ENCODE measurements at places on chromosomes 7 and 10.

- peak; percentile 40 for DNase-seq
Measured at GRCh38 chr10:80204677-80205476, 460 bp downstream of the ANXA11 start.

- no peak for DNase-seq
Measured at GRCh38 chr7:117688126-117688525, 185.1 kb downstream of the CTTNBP2 start.

GRCh38 chr10:117550076-117550475, 7.5 kb downstream of the EMX2 start:
- no peak for DNase-seq

- no peak for DNase-seq
Measured at GRCh38 chr7:132871419-132871818, 210.5 kb downstream of the CHCHD3 start.

- no peak for DNase-seq
Measured at GRCh38 chr7:158204453-158204852, 383.2 kb downstream of the PTPRN2 start.

- DNase-seq, result no peak
Measured at GRCh38 chr7:24769014-24769830, 12.0 kb upstream of the GSDME start.

DNA sequence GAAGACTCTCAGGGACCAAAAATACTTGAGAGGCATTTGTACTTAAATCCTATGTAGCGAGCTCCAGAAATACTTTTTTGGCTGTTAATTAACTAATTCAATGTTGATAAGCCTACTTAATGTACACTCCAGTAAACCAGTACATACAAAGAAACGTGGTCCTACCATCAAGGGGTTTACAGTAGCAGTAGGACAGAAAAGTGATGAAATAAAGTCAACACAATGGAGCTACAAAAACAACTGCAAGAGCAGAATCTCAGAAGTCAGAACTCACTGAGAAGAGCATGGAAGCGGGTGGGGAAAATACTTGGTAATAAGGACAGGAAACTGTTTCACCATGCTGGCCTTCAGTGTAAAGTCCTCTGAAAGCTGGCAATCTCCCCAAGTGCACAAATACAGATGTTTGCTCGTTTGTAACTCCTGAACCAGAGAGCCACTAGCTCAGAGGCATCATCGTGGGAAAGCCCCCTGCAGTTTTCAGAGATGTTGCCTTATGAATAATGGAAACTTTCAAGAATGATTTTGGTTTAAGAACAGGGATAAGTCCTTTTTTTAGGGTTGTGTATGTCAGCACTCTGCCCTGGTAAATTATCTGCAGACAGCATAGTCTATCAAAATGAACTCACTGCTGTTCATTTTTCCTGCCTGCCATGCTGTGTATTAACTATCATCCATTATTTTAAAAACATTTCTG, 233.2 kb downstream of the SORCS1 start:
- no peak for DNase-seq

- DNase-seq, result no peak
Measured at GRCh38 chr10:58778966-58779365, 266.3 kb downstream of the BICC1 start.

DNA sequence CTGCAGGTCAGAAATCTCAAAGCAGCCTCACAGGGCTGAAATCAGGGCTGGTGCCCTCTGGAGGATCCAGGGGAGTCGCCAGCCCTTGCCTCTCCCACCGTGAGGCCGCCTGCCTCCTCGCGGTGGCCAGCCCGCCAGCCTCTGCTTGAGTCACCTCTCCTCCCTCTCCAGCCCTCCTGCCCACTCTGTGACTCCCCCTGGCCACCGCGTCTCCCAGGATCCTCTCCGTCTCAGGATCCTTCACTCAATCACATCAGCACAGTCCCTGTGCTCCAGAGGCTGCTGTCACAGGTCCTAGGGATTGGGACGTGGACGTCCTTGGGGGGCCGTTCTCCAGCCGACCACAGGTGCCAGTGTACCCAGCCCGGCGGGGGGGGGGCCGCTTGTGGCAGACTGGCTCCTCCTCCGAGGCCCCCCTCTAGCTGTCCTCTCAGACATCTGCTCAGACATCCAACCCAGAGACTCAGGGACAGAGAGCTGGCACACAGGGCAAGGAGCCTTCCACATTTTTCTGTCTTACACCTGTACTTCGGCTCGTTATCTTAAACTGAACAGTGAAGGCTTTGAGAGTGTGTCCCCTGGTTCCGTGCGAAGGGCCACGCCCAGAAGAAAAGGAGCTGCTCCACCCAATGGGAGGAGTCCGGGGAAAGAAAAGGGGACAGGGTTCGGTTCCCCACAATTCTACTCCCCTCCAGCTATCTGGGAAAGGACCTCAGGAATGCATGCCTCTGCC, 9.4 kb upstream of the PPP2R2D start:
- DNase-seq, result no peak

DNA sequence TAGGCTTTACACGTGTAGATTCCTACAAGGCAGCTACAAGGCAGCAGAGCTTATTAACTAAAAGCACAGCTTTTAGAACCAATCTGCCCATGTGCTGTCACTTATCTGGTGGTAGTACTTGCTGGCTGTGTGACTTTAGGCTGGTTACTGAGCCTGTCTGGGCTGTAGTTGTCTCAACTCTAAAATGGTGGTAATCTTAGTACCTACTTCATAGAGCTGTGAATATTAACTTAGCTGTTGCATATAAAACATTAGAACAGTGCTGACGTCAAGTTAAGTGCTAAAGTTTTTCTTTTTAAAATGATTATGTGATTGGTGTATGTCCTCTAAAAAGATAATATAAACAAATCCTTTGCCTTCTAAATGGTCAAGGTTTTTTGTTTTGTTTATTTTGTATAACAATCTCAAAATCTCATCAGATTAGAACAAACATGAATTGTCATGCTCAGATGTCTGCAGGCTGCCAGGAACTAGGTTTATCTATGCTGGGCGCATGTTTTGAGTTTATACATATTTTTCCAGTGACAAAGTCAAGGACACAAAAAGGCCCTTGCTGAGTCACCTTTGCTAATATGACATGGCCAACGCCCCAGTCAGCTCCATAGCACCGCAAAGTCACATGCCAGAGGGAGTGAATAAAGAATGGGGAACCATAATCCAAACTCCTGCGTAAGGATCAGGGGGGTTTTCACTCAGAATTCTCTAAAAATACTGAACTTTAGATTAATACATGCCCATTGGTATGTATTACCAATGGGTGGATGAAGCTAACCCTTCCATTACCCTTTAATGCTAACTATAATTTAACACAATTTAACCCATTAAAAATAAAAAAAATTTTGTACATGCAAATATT, 39.8 kb upstream of the ARL4A start:
- no peak for DNase-seq

DNA sequence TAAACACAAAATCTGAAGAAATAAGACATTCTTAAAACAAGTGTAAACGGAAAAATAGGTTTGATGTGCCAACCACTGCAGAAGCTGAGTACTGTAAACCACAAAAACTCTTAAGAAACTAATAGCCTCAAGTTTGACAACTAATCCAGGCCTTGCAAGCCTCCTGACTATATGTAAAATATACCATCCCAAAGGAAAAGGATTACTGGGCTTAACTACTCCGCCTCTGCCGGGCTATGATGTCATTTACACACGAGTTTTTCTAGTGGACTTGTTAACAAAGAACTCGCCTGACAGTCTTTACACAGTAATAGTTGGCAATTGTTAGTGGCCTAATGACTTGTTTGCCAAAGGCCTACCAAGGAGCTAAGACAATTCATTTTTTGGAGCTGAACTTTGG, 2.1 kb downstream of the KIF5B start:
- no peak for DNase-seq

- no peak for DNase-seq
Measured at GRCh38 chr10:33876584-33877400, 542.3 kb upstream of the NRP1 start.

DNA sequence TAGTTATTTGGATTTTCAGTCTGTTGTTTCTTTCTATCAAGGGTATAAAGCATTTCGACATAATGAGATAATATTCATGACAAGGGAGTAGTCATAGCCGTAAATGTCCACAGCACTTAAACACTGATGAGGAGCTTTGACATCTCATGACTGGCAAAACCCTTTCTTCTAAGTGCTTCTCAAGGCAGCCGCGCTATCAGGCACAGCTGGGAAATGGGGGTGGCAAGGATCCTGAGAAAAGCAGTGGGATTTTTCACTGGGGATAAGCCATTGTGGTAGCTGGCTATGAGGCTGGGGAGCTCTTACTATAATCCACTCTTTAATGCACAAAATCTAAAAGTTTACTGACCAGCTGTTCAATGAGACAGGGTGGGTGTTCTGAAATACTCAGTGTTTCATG, 493.2 kb upstream of the KLF6 start:
- DNase-seq, result no peak

GRCh38 chr7:51121036-51121790, 195.4 kb downstream of the COBL start:
- DNase-seq, result no peak

- peak; percentile 55 for DNase-seq
Measured at GRCh38 chr10:75034131-75034512, 77.3 kb upstream of the SAMD8 start.

GRCh38 chr10:61140765-61141392, 196.9 kb upstream of the RHOBTB1 start:
- DNase-seq, result no peak

DNA sequence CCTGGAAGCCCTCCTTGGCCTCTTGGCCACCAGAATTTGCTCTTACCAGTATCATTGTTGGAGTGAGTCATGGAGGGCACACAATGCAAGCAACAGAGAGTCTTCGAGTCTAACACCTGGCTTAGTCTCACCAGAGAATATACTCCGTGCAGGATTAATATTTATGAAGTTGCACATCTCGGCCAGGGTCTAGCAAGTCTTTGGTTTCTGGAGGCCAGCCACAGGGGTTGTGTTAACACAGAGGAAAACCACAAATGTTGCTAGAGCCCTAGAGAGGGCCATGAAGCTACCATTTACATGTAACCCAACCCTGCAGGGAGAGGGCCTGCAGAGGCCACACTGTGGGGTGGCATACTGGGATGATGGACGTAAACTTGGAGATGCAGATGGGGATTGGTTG, 71.8 kb downstream of the MTPN start:
- no peak for DNase-seq

- no peak for DNase-seq
Measured at GRCh38 chr10:6716516-6716915, 136.4 kb upstream of the PRKCQ start.

GRCh38 chr10:74612195-74612594, 214.2 kb upstream of the KAT6B start:
- DNase-seq, result no peak

GRCh38 chr7:118184565-118184940, 589 bp downstream of the LSM8 start:
- no peak for DNase-seq

DNA sequence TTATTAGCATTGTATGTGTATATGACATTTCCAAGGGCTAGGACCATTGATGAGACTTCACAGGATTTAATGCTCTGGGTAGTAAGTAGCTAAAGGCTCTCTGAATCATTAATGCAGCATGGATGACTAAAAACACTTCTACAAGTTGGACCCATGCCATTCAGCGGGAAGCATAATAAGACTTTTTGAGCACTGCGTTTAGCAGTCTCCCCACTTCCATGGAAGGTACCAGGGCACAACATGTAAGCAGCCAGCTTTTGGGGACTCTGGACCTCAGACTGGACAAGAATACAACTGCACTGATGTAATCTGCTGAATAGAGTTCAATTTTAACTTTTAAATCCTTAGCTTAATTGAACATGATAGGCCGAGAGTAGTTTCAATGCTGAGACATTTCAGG, 191.7 kb upstream of the IMMP2L start:
- no peak for DNase-seq

DNA sequence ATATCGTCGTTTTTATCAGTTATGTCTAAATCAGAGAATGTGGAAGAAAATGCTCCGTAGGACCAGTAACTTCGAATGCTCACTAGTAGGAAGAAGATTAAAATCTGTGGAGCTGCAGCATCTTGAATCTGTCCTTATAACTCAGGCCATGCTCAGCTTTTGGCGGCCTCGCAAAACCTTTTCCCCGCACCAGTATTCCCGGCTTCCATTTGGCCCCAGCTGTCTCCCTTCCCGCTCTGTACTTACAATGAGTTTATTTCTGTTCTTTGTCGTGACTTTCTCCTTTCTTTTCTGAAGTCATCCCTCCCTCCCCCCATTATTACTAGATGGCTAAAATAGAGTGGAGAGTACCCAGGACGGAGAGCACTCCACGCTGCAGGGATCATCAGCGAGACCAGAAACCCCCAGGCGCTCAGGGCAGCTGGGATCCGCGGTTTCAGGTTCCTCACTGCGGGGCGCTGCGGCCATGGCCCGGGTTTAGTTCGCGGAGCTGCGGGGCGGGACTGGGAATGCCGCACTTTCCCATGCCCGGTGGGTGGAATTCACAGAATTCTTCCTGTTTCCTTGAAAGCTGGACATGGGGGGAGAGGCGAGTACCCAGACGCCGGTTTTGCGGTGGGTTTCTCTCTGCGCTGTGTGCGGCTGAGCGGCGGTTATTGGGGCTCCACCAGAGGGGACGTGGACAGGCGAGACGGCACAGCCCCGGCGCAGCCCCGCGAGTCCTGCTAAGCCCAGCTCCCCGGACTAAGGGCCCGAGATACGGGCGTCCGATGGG, 183.5 kb downstream of the POM121L12 start:
- no peak for DNase-seq

GRCh38 chr10:17871036-17871435, 61.9 kb downstream of the MRC1 start:
- no peak for DNase-seq

- peak; percentile 51 for DNase-seq
Measured at GRCh38 chr7:45573661-45574415, at the start of gene ADCY1. TSS of gene ADCY1 (plus strand) at chr7:45574368. CDS start at chr7:45574544, 176 bp downstream.

DNA sequence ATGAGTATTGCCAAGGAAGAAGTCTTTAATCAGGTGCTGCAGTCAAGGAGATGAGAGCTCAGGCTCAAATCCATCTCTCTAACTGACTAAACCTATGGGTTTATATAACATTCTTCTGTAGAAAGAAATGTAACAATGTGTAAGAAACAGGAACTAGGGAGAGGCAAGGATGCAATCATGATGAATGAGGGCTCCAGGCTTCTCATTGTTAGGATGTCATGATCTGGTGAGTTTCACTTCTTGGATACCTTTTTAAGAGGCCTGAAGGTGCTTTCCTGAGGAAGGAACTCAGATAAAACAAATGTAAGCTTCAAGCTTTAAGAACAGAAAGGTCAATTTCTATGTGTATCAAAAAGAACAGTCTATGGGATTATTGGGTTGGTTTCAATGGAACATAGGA, 30.8 kb upstream of the SCIN start:
- DNase-seq, result no peak

GRCh38 chr10:87090779-87091178, 3.9 kb downstream of the GLUD1 start:
- DNase-seq, result no peak

- no peak for DNase-seq
Measured at GRCh38 chr7:100572281-100572948, 1.3 kb downstream of the SAP25 start.
